ENCODE measurements at places on chromosomes 5 and 9.

GRCh38 chr9:127360829-127361228, 36.1 kb upstream of the SLC2A8 start:
- no peak for DNase-seq

GRCh38 chr9:127225801-127226625, 38.6 kb upstream of the GARNL3 start:
- DNase-seq, result no peak

- DNase-seq, result no peak
Observed at GRCh38 chr9:115757461-115757860, 396.1 kb upstream of the PAPPA start.

GRCh38 chr5:462051-462481, 19.1 kb downstream of the EXOC3 start:
- DNase-seq, result no peak

DNA sequence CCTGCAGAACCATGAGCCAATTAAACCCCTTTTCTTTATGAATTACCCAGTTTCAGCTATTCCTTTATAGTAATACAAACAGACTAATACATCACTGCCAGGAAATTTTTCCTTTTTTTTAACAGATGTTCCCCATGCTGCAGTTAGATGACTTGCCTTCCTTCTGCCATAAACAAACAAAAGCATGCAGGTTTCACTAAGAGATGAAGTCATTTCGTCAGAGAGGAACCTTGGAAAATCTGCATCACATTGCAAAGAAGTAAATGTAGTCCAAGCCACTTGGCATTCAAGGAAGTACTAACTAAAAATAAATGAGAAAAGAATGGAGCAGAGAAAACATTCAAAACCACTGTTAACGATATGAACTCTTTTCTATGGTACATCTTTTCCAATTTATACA, 194.1 kb upstream of the EFNA5 start:
- no peak for DNase-seq

Data from activated naive CD8-positive, alpha-beta T cell treated with anti-CD3 and anti-CD28 coated beads, Interleukin-2, amount 50 U/mL, for 24 hours (primary cell).